ENCODE measurements at places on chromosomes 2 and 18. TPM values are rescaled to one million over a fixed set of nuclear protein-coding genes. Genes with fewer than 3 reads are reported as not detected.
A peak's percentile ranks its signal among the peaks of the same experiment; 100 is the strongest.

- DNase-seq, result no peak
Observed at GRCh38 chr2:127023504-127023903, 83.5 kb downstream of the BIN1 start.

DNA sequence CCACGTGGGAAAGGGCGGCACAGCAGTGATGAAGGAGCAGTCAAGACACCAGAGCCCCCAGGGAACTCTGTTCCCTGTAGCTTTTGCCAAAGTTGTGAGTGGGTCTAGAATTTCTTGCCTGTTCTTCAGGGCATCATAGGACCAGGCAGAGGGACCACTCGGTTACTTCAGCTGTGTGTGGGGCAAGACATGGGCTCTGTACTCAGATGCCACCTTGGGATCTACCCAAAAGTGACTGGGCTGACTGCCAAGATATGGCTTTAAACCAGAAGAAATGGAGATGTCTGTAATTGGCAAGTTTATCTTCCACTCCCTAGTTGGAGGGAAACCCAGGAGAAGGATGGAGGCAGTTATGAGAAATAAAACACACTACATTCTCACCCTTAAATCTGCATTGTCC is 29.6 kb downstream of the KCNF1 start:
- no peak for DNase-seq

- DNase-seq, result no peak
Observed at GRCh38 chr2:86825693-86826381, 35.1 kb upstream of the CD8A start.

- DNase-seq, result no peak
Observed at GRCh38 chr2:5938566-5938896, 246.3 kb downstream of the SOX11 start.

GRCh38 chr2:190511104-190511503 is 23.4 kb downstream of the NEMP2 start:
- DNase-seq, result no peak

- peak; percentile 36 for DNase-seq
Observed at GRCh38 chr18:35005963-35006577, 35.1 kb upstream of the MAPRE2 start.

- DNase-seq, result no peak
Observed at GRCh38 chr2:62663411-62663810, 42.1 kb upstream of the EHBP1 start.

DNA sequence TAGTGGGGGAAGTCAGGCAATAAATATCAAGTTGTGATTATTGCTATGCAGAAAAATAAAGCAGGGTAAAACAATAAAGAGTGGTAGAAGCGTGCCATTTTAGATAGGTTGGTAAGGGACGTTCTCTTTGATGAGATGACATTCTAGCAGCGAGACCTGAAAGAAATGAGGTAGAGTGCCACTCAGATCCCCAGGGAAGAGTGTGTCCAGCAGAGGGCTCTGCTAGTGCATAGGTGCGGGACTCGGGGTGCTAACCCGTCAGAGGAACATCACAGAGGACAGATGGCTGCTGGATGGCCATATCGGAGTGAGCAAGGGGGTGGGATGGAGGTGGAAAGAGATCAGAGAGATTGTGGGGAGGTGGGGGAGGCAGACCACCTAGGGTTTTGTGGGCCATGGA is 16.3 kb upstream of the GTF2A1L start:
- DNase-seq, result no peak

DNA sequence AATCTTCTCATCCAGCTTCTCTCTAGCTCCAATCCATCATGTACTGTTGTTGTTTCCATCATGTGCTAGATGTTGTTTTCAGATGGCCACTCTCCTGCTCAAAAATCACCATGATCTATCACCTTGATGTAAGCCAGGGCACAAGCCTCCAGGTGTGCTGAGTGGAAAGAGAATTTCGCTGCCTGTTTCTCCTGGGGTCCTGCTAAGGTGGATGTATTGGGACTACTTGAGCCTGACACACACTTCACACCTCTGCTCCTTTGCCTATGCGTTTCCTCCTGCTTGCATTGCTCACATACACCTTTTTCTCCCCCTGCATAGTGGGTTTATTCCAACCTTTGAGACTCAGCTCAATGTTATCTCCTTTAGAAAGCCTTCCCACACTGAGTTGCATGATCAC is 287.6 kb downstream of the CYRIA start:
- no peak for DNase-seq

DNA sequence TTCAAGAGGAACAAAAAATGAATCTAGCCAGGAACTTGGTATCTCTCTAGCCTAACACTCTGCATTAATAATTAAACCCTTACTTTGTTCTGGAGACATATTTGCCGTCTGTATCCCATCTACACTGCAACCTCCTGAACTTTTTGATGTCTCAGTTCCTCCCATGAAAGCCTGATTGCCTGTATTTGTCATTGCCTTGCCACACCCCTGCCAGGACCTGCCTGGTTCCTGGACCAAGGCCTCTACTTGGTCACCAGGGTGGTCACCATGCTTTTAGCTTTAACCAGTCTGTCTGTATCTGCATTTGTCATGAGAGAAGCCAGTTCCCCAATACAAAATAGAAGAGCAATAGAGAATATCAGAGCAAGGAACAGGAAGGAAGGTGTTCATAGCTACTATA is 58.8 kb upstream of the NOL4 start:
- DNase-seq, result no peak

DNA sequence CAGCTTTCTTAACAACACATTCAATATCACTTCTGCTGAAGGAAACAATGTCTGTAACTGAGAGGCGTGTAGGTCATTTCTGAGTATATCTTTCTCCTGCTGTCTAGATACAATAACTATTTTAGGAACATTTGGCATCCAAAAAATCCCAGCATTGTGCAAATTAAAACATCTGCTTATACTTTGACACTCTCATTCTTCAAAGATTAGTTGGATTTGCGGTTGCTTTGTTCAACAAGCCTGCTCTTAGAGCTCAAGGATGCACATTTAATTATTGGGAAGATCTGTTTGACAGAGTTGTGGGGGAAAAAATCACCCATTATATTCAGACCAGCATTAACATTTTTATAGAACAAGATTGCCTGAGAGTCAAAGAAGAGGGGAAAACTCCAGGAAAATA is 449.5 kb upstream of the HNRNPA3 start:
- no peak for DNase-seq

DNA sequence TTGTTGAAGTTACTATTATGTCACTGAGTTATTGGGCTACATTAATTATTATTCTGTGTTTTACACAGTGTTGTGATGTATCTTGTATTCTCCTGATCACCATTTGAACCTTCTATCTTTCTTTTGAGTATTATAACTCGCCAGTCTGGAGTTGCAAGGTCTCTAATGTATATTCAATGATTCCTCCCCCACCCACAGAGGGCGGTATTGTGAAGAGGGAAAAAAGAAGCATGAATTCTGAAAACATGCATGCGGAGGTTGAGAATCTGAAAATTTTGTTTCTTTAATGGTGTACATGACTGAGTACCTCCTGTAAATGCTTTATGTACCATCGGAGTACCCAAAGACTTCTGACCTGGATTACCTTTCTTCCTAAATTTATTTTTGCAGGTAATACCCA is 266.6 kb downstream of the NR4A2 start:
- no peak for DNase-seq

DNA sequence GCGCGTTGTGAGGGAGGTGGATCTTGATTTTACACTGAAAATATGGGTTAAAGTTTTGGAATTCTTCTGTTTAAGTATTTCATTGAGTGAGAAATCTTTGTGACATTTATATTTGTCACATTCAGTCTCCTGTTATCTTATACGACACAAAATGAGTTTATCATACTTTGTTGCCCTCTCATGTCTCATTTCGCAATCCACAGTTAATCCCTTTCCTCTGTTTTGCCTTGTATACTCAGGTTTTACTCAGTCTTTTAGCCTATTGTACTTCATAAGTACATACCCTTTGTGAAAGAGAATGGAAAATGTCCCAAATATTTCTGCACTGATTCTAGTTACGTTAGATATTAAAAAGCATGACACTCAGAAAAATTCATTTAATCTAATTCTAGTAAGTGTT is 142.7 kb downstream of the ATP9B start:
- DNase-seq, result no peak

- no peak for DNase-seq
Observed at GRCh38 chr18:38963943-38964660, 1398.5 kb upstream of the CELF4 start.

- no peak for DNase-seq
Observed at GRCh38 chr2:204037286-204037685, 100.7 kb downstream of the ICOS start.

GRCh38 chr2:71668326-71669057 is 215.1 kb downstream of the DYSF start:
- DNase-seq, result no peak

GRCh38 chr2:196758474-196759377 is 40.8 kb downstream of the GTF3C3 start:
- no peak for DNase-seq

DNA sequence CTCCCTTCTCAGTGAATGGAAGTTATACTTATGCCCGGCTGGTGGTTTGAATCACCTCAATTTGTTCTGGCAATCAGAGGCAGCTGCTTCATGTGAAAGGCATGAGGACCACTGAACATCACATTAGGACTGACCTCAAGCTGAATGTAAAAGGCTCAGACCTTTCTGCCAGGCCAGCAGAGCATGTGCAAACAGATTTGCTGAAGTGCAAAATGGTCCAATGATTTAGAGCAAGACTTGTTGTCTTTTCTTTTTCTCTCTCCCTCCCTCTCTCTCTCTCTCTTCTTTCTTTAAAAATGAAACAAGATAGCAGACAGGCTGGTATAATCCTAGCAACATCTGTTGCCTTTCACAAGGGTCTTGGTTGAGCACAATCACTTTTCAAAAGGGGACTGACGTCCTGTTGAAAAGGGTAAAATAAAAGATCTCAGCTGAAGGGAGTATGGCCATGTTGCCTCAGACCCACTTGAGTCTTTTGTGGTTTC is 13.3 kb upstream of the CDH7 start:
- no peak for DNase-seq

CTNNA2 gene
- not detected for total RNA-seq

REG1A gene
- total RNA-seq, result not detected

HOXD10 gene
- total RNA-seq, result not detected

CRACDL gene
- 9.7 TPM for total RNA-seq

RGPD4 gene
- total RNA-seq, result not detected

PPP1CB gene
- 169 TPM for total RNA-seq

PLGLB2 gene
- total RNA-seq, result 0.13 TPM
